ENCODE measurements at places on chromosomes 7 and 10.

GRCh38 chr10:116712519-116712918 is 29.8 kb downstream of the HSPA12A start:
- DNase-seq: no peak

- DNase-seq: peak; percentile 72
Measured at GRCh38 chr10:104333032-104333727, 5.1 kb downstream of the ITPRIP start.

DNA sequence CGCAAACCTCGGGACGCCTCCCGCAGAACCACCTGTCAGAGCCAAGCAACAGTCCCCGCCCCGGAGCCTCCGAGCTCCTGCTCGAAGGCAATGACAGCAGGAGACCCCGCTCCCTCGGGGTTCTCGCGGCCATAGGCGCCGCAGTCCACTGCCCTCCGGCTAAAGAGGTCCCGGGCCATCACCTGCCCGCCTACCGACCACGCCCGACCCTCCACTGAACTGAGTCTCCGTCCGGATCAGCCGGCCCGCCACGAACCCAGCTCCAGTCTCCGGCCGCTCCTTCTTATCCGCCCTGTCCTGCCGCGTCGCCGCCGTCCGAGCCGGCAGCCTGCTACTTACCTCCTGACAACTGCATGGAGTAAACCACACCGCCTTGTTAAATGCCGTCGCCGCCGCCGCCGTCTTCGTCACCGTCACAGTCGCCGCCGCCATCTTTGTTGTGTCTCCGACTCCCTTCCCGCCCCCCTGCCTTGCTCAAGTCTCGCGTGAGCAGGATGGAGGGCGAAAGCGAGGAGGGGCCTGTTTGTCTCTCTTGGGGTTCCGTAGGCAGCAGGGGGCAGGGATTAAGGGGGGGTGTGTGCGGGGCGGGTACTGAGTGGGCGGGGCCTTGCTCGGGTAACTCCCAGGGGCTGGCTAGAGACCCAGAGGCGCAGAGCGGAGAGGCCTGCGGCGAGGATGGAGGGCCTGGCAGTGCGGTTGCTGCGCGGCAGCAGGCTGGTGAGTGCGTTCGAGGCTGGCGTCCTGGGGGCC is at the start of the genes ACADSB and IKZF5:
Gene ACADSB (plus strand): TSS at position 652 of the 750 bp plus-strand sequence. CDS start 24 bp downstream, at position 676.
Gene IKZF5 (minus strand): TSS at position 441 of the 750 bp plus-strand sequence. CDS start 10,170 bp downstream, outside the sequence.
- peak; percentile 97 for DNase-seq

- no peak for DNase-seq
Measured at GRCh38 chr7:100148225-100148558, 526 bp upstream of the LAMTOR4 start.

DNA sequence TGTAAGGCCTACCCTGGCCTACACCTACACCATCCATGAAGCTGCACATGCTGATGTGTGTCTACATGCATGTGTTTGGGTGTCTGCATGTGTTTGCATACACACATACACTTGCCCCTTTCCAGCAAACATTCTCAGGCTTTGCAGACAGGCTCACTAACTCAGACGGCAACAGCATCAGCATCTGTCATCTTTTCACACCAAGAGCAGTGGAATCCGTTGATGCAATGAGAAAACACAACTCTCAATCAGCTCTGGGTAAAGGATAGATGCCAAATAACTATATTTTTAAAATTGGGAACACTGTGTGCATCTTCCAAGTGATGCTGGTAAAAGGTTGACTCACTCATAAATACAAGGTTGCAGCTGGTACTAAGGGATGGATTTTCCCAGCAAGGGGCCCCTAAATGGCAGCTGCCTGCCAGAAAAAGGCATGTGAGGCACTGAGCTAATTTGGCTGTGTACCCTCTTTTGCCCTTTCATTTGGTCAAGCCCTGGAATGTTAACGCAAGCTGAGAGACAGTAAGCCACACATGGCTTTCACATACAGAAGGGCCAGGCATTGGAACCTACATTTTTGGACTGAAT is 296.3 kb upstream of the NPSR1 start:
- DNase-seq: no peak

DNA sequence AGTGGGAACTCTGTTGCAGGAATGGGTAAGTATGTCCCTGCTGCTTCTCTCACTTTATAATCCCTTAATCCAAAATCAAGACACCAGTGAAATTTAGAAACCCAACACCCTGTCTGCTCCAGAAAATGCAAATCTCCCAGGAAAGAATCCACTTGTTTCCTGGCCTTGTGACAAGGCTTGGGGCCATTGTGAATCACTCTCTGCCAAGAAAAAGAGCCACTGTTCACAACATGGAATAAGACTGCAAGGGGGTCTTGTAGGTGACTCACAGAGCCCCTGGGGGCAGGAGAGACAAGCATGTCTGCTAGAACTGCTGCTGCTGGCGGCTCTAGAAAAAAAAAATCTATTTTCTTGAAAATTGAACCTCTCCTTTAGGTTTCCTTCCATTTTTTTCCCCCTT is 191.2 kb downstream of the SORCS1 start:
- DNase-seq: no peak

DNA sequence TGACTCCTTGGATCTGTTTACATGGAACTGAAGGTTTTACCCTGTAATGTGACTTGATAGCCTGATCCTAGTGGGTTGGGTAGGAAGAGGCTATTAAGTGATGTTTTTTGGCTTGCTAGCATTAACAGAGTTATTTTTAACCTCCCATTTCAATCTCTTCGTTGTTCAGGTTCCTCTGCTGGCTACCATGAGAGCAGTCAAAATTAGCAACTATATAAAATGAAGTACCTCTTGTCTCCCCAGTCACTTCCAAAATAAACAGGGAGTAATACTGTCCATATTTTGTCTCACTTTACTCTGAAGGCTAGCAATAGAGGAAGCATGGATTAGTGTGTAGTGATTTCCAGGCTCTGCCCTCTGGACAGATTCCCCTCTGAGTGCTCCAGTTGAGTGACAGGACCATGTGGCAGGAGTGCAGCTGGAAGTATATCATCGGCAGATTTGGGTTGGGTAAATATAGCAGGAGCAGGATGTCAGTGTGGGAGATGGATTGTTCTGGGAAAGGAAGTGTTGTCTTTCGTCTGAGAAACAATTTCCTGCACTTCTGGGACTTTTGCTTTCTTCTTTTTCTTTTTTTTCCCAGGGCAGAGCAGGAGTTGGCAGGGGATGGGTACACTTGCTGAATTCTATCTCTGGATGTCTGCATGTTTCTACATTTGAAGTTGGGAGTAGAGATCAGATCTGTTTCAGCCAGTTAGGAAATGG is 35.2 kb downstream of the GBF1 start:
- no peak for DNase-seq

DNA sequence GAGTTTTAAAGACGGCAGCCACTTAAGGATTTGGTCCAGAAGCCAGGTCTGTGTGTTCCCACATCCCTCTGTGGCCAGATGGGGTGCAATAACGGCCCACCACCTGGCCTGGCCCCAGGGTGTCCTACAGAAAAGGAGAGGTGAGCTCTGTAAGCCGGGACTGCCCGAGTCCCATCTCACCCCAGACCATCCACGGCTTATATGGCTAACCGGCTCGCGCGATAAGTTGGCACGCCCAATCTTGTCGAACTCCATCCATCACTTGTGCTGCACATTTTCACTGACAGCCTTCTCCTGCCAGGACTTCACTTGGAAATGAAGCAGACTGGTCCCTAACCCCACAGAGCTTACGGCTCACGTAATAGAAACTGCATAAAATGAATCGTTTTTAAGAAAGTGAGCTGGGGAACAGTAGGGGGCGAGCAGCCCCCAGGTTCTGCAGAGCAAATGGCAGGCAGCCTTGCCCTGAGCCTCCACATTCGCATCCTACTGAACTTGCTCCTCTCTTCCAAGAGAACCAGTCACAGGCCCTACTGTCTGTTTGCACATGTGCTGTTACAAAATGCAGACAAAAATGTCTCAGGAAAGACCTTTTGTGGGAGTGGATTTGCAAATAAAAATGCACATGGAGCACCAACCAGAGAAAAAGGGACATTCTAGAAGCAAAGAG is 98.2 kb downstream of the TNS3 start:
- DNase-seq: no peak

DNA sequence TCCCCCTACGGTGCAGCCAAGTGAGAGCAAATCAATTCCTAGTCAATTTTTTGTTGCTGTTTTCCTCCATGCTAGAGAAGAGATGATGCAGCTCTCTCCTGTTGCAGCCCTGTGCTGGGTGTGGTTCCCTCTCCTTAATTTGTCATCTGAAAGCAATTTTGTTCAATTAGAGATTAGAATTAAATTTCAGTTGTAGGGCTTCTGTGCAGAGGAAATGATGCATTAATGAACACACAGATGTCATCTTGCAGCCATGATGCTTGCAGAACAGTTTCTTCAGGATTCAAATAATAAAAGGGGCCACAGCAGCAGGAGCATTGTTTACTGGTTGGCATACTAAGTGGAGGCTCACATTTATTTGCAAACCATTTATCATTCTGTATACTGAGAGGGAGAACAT is 266.0 kb downstream of the AUTS2 start:
- DNase-seq: no peak

- DNase-seq: no peak
Measured at GRCh38 chr7:42227936-42228591, 8.9 kb downstream of the GLI3 start.

GRCh38 chr7:28246921-28247461 is 66.4 kb upstream of the JAZF1 start:
- no peak for DNase-seq

- no peak for DNase-seq
Measured at GRCh38 chr10:116105264-116105663, 167.7 kb downstream of the GFRA1 start.

DNA sequence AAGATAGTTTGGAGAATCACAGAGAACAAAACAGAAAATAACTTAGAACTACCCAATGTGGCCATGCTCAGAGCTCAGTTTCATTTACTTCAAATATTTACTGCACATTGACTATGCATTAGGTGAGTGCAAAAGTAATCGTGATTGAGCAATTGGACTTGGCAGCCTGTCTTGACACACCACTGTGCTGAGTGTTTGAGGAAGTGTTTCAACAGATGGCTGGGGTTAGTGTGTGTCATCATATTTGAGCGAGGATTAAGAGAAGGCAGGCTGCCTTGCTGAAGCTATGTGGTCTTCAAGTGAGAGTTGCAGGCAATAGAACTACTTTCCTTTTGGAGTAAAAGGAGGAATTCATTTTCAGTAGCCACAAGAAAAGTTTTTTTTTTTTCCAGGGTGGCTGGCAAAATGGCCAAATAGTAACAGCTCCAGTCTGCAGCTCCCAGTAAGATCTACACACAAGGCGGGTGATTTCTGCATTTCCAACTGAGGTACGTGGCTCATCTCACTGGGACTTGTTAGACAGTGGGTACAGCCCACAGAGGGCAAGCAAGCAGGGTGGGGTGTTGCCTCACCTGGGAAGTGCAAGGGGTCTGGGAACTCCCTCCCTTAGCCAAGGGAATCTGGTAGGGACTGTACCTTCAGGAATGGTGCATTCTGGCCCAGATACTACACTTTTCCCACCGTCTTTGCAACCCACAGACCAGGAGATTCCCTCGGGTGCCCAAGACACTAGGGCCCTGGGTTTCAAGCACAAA is 37.6 kb downstream of the AKR1C4 start:
- no peak for DNase-seq

DNA sequence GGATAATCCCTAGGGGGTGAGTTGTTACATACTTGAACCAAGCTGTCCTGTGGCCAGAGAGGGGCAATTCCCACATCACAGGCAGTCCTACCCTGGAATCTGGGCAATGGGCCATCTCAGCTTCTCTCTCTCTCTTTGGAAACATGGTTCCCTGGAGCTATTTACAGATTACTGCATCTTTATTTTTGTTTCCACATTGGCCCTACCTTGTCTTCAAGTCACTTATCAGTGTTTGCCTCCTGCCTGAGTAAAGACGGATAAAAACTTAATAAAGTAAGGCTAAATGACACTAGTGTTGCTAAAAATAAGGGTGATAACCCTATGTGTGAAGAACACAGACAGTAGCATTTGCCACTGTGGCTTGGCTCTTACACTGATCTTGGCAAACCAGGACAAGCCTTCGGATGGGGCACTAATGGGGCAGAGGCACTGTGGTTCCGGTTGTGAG is 228.2 kb downstream of the GFRA1 start:
- no peak for DNase-seq

- DNase-seq: no peak
Measured at GRCh38 chr7:64951250-64951848, 39.5 kb downstream of the ZNF117 start.

DNA sequence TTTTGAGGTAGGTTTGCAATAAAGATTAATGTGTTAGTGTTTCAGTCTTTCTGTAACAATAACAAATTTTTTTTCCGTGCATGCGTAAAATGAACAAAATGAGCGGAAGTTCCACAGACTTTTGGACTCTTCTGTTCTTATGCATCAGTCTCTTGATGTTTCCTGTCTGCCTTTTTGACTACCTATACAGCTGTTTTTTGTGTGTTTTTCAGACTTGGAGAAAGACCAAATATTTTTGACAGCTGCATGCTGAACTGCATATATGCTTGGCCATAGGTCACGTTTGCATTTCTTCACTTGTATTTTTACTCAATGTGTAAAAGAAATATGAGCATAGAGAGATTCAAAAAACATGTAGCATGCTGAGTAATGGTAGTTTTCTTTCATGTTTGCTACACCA is 119.3 kb downstream of the BBS9 start:
- no peak for DNase-seq

DNA sequence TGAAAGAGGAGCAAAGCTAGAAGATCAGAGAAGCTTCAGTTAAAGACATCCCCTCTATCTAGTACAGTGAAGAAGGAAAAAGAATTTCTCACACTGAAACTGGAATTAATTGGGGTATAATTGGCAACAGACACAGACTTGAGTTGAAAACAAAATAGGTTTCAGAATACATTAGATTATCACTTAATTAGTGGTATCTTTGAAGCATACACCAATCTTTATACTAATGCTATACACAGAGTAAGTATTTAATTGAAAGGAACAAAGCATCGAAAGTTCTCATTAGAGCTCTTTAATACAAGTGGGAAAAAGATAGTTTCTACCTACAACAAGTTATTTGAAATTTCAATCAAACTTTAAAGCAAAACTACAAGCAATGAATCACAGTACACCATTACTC is 128.2 kb downstream of the THSD7A start:
- no peak for DNase-seq

- no peak for DNase-seq
Measured at GRCh38 chr10:12703813-12704212, 297.7 kb downstream of the CCDC3 start.

GRCh38 chr10:107611115-107611514 is 446.6 kb upstream of the SORCS1 start:
- DNase-seq: no peak

DNA sequence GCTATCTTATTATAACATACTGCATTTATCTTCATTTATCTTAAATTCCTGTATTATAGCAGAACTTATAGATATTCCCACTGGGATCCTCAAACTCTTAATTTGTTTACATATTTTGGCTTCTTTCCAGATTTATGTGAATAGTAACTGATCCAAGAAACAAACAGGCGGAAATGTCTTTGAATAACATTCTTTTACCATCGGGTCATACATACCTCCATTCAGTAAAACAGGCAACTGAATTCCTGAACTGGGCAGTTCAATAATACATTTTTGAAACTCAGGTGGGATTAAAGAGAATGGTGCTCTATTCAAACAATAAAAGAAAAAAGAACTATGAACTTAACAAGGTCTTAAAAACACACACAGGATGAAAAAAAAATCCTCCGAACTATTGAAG is 337.4 kb downstream of the CRPPA start:
- no peak for DNase-seq

Measured in activated CD4-positive, alpha-beta T cell treated with anti-CD3 and anti-CD28 coated beads for 4 hours (primary cell).